Stimulated activated CD4-positive, alpha-beta T cell treated with anti-CD3 and anti-CD28 coated beads, Interleukin-4, amount 100 ng/mL, for 1 hour (primary cell): ENCODE measurements at places on chromosomes 4 and X.

GRCh38 chr4:19592391-19592790 is 659.3 kb upstream of the SLIT2 start:
- no peak for DNase-seq

DNA sequence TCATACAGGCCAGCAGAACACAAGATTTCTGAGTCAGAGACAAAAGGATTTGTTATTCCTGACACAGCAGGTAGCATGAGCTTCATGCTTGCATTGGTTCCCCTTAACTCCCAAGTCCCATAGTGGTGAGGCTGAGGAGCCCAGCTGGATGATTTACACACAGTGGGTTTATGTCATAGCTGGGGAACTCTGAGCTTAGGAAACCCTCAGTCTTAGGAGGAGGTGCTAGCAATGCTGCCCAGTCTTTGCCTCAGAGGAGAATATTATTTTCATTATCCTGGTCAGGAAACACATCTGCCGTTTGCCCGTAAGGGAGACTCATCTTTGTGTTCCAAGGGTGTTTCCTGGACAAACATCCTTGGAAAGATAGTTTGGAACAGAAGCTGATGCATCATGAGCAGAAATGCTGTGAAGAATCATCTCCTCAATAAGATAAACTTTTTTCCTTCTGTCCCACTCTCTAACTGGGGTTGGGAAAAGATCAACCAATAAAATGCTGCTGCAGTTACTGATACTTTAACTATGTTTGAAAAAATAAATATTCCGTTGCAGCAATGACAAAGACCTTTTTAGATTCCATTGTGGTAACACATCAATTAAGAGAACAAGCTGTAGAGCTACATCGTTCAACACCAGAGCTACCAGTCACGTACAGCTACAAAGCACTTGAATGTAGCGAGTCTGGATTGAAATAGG is 146.8 kb downstream of the DCLK2 start:
- no peak for DNase-seq

GRCh38 chr4:158002173-158002572 is 170.7 kb downstream of the GASK1B start:
- DNase-seq: no peak

DNA sequence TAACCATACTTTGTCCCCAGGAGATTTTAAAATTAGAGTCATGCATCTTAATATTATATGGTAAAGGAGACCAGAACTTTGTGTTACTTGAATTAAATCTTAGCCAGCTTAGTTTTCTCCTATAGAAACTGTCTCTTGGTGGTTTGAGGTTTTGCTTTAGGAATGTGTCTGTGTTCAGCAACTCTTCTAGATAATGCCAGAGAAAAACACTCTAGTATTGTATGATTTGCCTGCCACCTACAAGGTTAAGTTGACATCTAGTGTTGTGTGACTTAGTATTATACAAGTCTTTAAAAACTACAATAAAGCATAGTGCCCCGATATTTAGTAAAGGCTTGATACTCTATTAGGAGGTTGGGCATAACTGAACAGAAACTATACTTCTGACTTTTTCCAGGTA is 2.1 kb downstream of the UGT8 start:
- no peak for DNase-seq

DNA sequence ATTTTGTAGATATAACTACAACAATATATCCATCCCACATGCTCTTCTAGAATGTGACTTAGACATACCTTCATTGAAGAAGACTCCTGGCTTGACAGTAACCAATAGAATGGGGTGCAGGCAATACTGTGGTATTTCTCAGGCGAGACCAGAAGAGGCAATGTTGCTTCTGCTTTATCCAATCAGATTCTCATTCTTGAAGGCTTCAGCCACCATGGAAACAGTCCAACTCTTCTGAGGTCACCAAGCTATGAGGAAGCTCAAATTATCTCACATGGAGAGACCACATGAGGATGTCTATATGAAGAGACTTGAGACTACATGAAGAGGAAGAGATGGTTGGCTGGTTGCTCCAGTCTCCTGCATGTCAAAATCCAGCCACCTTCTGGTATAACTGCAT is 469.9 kb downstream of the PCDH10 start:
- DNase-seq: no peak

- no peak for DNase-seq
Measured at GRCh38 chr4:166091912-166092510, 219.0 kb downstream of the TLL1 start.

- no peak for DNase-seq
Measured at GRCh38 chr4:53937327-53937726, 127.1 kb downstream of the CHIC2 start.

- no peak for DNase-seq
Measured at GRCh38 chr4:1133033-1133432, 19.7 kb upstream of the RNF212 start.

DNA sequence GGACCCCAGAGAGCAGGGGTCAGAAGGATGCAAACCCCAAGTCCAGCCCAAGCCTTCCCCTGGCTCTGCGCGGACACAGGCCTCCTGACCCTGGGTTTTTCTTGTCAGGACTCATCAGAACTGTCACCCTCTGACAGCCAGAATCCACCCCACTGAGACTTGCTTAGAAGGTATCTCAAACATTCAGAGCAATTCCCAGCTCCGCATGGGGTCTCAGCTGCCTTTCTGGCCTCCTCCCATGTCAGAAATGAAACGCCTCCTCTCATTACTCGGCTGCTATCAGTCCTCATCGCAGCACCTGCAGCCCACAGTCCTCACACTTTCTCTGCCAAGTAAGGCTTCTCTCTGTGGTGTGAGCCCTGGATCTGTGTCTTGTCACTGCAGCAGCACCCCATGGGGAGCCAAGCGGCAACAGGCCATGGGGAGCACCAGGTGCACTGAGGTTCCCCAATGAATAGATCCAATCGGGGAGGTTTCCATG is 97.8 kb downstream of the WFS1 start:
- no peak for DNase-seq

GRCh38 chr4:74042681-74043080 is 4.2 kb upstream of the CXCL3 start:
- DNase-seq: no peak

DNA sequence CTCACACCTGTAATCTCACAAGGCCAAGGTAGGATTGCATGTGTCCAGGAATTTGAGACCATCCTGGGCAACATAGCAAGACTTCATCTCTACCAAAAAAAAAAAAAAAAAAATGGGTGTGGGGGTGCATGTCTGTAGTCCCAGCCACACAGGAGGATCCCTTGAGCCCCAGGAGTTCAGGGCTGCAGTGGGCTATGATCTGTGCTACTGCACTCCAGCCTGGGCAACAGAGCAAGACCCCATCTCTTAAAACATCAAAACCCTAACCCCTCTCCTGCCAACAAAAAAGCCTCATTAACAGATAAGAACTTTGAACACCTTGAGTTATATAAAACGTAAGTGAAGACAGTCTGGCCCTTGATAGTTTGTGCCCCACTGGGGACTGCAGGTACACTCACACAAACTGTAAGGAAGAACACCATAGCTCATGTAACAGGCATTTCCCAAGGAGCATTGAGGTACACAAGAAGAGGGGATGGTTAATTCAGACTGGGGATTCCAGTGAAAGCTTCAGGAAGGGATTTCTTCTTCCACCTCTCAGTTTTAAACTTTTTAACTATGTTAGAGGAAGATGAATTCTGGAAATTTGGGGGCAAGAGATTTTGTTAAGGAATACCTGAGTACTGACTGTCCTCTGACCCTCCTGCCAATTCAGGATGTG is 34.7 kb downstream of the RBPJ start:
- no peak for DNase-seq

DNA sequence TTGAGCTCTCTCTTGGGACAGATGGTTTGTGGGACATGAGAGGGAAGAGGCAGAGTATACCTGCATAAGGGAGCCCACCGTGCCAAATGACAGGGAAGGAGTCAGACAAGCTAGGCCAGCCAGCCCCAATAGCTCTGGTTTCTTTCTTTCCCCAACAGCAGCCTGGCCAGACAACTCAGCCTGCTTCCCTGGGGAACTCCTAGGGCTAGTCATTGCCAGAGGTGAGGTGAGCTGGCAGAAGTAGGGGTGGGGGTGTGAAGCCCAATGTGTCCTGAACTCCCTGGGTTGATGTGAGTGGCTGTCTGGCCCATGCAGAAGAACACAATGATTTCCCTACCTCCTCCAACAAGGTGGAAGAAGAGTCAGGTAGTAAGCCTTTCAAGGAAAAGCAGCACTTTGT is 135.5 kb downstream of the AMMECR1 start:
- DNase-seq: no peak

GRCh38 chr4:165793236-165793635 is 79.8 kb upstream of the TLL1 start:
- no peak for DNase-seq

GRCh38 chr4:6992728-6993677 is 50.2 kb upstream of the TADA2B start:
- DNase-seq: no peak

DNA sequence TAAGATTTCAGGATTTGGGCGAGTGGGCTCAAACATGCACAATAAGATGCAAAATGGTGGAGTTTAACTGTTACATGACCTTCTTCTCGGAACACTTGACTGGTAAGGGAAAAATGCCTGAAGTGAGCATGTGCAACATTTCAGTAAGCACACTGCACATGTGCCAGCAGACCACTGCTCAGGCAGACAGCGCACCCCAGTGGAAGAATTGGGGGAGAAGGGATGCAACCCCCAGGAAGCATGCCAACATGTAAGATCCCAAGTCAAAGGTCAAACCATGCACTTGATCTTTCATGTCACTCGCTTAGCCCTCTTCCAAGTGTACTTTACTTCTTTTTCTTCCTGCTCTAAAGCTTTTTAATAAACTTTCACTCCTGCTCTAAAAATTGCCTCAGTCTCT is 256.3 kb downstream of the CENPC start:
- no peak for DNase-seq

- DNase-seq: no peak
Measured at GRCh38 chrX:48045410-48046311, 25.8 kb downstream of the ZNF630 start.
